ENCODE measurements at places on chromosomes 2 and 18. TPM values are rescaled to one million over a fixed set of nuclear protein-coding genes. Genes with fewer than 3 reads are reported as not detected.

DNA sequence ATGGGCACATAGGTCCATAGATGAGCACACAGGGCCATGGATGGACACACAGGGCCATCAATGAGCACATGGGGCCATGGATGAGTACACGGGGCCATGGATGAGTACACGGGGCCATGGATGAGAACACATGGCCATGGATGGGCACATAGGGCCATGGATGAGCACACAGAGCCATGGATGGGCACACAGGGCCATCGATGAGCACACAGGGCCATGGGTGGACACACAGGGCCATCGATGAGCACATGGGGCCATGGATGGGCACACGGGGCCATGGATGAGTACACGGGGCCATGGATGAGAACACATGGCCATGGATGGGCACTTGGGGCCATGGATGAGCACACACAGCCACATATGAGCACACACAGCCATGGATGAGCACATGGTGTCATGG is 192.6 kb upstream of the HDAC4 start:
- no peak for DNase-seq

The LDLRAD4 gene
- 52.3 TPM for total RNA-seq

GRCh38 chr18:79819064-79819967 is 21.6 kb downstream of the KCNG2 start:
- no peak for DNase-seq

DNA sequence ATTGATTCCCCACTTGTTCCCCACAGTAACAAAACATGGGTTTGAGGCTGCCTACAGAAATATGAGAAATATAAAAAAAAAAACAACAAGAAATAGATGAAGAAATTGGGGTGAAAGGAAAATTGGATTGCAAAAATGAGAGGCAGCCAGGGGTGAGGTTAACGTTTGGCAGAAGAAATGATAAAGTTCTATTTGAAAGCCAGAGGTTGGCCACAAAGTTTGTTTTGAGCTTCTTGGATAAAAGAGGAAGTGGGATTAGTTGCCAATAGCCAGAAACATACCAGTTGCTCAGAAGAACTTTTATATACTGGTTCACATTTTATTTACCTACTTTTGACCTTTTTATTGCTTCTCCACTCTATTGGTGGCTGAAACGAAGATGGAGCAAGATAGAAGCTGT is 67.5 kb downstream of the FASTKD2 start:
- DNase-seq, result no peak

The TUBB8B gene
- not detected for total RNA-seq

Data from urinary bladder (tissue), 4 donors.